ENCODE measurements at places on chromosomes 6 and 20.

GRCh38 chr6:54308289-54308985 lies at the start of gene TINAG:
TSS of gene TINAG (plus strand) at chr6:54308441. CDS start at chr6:54308551, 110 bp downstream.
- DNase-seq, result no peak

- no peak for DNase-seq
These were observed 219.2 kb upstream of the ZFP64 start for GRCh38 chr20:52410731-52411234.

GRCh38 chr20:46050444-46050843 lies 21.4 kb downstream of the SLC12A5 start:
- no peak for DNase-seq

GRCh38 chr6:116359131-116359530 lies 11.6 kb upstream of the DSE start:
- no peak for DNase-seq

DNA sequence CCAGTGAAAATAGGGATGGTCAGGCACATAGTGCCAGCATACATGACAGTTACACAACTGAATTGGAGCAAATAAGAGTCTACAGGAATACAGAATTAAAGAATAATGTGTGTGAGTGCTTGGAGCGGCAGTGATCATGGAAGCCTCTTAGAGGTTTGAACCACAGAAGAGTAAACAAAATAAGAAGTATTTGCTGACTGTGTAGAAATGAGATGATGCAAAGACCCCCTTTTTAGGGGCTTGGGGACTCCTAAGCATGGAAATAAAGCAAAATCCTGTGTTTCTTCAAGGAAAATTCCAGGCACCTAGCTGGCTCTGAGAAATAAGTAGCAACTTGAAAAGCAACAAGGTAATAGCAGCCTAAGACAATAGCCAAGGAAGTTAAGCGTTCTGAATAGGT lies 6.8 kb downstream of the OR2H2 start:
- no peak for DNase-seq

DNA sequence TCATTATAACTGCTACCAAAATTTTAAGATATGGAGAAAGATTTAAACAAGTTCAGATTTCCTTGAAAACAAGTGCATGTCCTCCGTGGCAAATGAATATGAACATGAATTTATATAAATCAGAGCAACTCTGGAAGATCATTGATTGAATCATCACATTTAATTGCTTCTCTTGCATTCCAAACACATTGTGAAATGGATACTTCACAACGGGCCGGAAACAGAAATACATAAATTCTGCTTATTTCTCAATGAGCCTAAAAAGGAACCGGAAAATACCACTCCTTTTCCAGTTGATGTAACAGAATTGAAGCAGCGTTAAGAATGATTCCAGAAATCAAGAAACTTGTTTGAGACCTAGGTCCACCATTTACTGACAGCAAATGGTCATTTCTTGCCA lies 134.6 kb upstream of the BTN3A2 start:
- no peak for DNase-seq

GRCh38 chr20:45350217-45350616 lies 2.0 kb upstream of the SDC4 start:
- no peak for DNase-seq

GRCh38 chr20:54093423-54094267 lies 23.3 kb upstream of the BCAS1 start:
- no peak for DNase-seq

DNA sequence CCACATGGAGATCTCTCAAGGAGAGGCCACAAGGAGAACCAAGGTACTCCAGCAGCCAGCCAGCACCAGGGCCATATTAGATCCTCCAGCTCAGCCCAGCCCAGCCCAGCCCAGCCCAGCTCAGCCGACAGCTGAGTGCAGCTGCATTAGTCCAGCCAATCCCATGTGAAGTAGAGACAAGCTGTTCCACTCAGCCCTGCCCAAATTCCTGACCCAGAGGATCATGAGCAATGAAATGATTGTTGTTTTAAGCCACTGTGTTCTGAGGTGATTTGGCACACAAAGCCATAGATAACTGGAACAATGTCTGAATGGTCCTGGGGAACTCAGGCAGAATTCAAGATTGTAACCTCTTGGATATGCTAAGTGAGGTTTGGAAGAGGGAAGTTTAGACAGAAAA lies 59.5 kb upstream of the BMP2 start:
- peak; percentile 41 for DNase-seq

- DNase-seq, result no peak
These were observed 94.2 kb upstream of the MOCS1 start for GRCh38 chr6:40028449-40028848.

DNA sequence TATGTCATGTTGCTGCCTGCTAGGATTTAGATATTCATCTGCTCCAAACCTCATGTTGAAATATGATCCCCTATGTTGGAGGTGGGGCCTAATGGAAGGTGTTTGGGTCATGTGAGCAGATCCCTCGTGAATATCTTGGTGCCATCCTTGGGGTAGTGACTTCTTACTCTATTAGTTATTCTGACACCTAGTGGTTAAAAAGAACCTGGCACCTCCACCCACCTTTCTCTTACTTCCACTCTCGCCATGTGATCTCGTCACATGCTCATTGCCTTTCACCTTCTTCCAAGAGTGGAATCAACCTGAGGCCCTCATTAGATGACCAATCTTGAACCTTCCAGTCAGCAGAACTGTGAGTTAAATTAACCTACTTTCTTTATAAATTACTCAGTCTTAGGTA lies 549.4 kb upstream of the SYNCRIP start:
- peak; percentile 31 for DNase-seq

GRCh38 chr20:62551407-62552323 lies 75.9 kb upstream of the GATA5 start:
- DNase-seq, result peak; percentile 38

DNA sequence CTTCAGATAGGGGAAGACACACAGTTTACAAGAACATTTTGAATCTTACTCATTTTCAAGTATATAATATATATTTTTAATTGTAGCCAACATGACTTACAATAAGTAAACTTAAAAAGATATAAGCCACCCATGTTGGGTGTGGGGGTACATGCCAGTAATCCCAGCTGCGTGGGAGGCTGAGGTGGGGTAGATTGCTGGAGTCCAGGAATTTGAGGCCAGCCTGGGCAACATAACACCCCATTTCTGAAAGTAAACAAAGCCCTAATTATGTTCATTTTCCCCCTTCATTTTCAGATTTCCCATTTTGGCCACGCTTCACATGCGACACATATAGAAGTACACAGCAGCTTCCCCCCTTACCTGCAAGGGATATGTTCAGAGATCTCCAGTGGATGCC lies 30.5 kb downstream of the SERPINB6 start:
- no peak for DNase-seq

- DNase-seq, result peak; percentile 45
These were observed 81.6 kb upstream of the PREP start for GRCh38 chr6:105484238-105485161.

DNA sequence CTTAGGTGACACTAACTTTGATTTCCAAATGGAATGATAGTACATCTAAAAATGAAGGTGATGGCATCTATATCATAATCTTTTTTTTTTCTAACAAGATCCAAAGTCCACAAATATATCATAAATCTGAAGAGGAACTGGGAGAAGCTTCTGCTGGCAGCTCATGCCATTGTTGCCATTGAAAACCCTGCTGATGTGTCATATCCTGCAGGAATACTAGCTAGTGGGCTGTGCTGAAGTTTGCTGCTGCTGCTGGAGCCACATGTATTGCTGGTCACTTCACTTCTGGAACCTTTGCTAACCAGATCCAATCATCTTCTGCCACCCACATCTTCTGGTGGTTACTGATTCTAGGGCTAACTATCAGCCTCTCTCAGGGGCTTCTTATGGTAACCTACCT lies 27.4 kb upstream of the KHDC1 start:
- no peak for DNase-seq

GRCh38 chr20:13857304-13857703 lies 72.5 kb downstream of the NDUFAF5 start:
- no peak for DNase-seq

DNA sequence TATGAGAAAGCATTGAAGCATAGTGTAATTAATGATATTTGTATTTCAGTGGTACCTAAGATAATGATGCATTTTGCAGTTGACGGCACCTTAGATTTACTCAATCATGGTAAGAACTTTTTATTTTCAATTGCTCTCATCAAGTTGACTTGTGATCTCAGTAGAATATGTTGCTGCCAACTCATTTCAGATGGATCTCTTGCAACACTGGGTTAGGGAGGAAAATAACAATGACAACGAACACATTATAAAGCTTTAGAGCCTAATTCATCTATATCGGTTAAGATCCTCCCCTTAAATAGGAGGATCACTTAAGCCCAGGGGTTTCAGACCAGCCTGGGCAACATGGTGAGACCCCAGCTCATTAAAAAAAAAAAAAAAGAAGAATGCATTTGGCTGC lies 18.0 kb upstream of the TBC1D22B start:
- DNase-seq, result no peak

DNA sequence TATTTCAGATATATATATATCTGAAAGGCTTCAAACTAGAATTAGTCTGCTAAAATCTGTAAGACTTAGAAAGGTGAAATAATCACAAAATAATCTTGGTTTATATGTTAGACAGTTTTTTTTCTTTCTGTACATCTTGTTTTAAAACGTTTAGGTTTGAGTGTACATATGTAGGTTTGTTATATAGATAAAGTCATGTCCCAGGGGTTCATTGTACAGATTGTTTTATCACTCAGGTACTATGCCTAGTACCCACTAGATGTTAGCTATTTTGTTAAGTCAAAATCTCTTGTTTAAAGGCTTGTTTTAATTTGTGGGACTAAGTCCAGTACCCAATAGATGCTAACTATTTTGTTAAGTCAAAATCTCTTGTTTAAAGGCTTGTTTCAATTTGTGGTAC lies 1339.0 kb upstream of the CITED2 start:
- no peak for DNase-seq

DNA sequence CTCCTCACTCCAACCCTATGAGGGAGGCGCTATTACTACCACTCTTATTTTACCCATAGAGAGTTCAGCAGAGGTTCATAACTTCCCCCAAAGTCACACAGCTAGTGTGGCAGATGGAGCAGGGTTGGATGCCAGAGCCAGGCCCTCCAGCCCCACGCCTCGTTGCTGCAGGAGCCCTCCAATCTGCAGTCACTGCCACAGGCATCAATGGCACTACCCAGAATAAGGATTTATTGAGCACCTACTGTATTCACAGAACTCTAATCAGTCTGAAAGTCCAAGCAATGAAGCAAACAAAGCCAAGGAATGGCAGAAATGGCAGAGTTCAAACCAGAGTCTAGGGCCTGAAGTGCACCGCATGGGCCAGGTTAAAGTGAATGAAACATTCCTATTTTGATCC lies 144.9 kb downstream of the LPA start:
- DNase-seq, result no peak

DNA sequence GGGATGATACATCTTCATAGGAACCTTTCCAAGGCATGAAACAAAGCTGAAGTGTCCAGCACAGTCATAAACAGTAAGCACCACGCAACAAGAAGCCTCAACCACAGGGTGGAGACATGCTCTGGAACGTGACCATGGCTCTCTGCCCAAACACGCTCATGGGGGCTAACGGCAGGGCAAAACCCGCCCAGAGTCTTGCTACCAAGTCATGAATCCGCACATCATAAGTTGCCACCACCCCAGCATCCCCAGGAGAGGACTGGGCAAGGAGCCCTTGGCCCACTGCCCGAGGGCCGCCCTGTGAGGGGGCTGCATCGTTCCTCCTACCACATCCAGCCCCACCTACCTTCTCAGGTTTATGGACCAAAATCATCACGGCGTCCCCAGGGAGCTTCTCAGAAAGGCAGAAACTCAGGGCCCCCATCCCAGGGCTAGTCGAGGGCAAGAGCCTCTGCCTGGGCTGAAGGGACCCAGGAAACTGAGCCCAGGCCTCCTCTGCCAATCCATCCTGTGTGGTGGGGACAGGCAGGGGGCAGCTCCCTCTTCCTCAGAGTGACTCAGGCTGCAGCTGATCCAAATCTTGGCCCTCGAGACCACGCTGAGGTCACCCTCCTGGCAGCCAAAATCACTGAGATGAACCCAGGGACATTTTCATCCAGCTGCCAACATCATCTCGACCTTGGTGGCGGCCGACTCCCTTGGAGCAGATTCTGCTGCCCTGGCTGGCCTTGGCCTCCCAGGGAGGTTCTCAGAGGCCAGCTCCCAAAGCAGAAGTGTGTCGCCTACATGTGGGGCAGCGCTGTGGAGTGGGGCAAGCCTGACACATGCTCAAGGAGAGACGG lies 42.6 kb downstream of the BMP7 start:
- DNase-seq, result no peak

GRCh38 chr6:131954059-131954774 lies 3.0 kb upstream of the CCN2 start:
- no peak for DNase-seq

GRCh38 chr6:126955621-126956020 lies 162.8 kb upstream of the RSPO3 start:
- no peak for DNase-seq

DNA sequence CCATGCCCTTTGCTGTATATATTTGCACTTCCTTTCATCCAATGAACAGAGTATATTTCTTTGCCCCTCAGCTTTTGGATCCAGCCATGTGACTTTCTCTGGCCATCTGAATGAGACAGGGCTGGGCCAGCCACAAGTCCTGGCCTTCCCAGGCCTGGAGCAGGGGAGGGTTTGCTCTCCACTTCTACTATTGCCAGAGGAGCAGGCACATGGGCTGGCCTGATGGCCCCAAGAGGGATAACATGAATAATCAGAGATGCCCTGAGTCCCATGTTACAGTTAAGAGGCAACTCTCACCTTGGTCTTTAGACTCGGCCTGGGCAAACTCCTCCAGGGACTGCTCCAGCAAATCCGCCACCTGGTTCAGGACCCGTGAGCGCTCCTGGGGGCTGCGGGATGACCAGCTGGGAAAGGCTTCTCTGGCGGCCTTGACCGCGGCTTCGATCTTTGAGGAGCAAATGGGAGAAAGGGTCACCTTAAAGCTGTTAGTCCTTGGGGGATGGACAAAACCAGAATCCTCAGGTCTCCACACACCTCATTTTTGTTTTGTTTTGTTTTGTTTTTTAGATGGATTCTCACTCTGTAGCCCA lies 6.3 kb downstream of the ALDH8A1 start:
- no peak for DNase-seq

DNA sequence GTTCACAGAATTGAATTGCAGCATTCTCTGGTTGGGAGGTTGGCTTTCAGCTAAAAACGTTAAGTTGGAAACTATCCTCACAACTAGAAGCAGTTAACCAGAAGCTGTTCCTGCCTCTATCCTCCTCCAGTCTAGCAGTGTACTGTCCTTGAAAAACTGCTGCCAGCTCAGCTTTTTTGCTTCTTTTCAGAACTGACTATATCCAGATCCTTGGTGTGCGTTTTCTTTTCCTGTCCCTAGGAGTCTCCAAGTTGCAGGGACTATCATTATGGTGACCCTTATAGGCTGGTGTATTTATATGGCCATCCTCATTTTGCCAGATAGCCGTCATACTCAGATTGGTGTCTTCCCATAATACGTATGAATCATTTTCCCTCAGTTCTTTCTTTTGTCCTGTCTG lies 5.5 kb downstream of the ITCH start:
- no peak for DNase-seq

DNA sequence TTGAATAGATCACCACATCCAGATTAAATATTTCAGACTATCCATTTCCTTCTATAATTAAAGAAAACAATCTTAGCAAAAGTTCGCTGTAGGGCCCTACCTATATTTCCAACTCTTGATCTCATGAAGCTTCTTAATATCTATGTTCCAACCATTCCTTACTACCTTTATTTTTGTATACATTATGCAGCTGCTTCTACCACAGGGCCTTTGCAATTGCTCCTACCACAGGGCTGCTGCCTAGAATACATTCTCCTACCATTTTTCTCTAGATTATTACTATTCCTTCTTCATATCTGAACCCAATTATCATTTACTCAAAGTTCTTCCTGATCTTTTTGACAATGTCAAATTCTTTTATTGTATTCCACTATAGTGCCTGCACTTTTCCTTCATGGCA lies 516.6 kb downstream of the RFPL4B start:
- DNase-seq, result no peak
